ENCODE measurements at places on chromosomes 3 and 15. TPM values are rescaled to one million over a fixed set of nuclear protein-coding genes. Genes with fewer than 3 reads are reported as not detected.

The EOMES gene
- total RNA-seq: 4.6 TPM

The CFAP20DC gene
- total RNA-seq: 2.2 TPM

The ANKRD63 gene
- total RNA-seq: not detected

The TJP1 gene
- total RNA-seq: not detected

The PIF1 gene
- 46.1 TPM for total RNA-seq

The TRIM59 gene
- total RNA-seq: 54.3 TPM

The HESX1 gene
- 0.23 TPM for total RNA-seq

The CD276 gene
- total RNA-seq: 0.88 TPM

The DLL4 gene
- not detected for total RNA-seq

The NOX5 gene
- not detected for total RNA-seq

The GOLGB1 gene
- total RNA-seq: 37.8 TPM

The GXYLT2 gene
- not detected for total RNA-seq

The CLDN18 gene
- total RNA-seq: not detected

The TLE3 gene
- total RNA-seq: 59.2 TPM

The SAMD7 gene
- not detected for total RNA-seq

The MESD gene
- total RNA-seq: 36.1 TPM

DNA sequence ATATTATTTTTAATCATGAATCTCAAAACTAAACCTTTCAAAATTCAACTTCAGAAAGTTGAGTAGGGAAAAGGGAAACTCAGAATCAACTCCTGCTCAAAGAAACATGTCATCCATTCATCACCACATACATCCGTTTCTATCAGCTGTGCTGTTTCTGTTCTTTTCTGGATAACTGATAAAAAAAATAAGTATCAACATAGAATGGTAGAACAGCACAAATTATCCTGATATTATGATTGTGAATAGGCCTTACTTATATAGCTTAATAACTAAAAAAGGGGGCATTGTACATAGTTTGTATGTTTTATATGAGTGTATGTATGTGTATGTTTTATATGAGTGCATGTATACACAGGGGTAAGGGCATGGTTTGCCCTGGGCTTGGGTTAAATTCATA, 3.1 kb downstream of the TM4SF1 start:
- no peak for DNase-seq

DNA sequence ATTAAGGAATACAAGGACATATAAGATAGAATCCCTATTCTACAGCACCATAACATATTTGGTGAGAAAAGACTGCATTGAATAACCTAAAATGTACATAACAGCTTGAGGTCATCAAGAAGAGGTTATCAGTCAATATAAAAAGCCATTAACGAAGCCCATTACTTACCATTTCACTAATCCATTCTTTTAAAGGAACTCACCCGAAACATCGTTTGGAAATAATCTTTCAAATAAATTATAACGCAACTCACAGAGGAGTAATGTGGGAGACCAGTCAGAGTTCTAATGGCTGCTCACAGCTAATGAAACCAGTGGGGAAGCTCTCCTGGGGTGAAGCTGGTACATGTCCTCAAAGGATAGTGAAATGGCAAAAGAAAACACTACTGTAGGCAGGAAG, 188.4 kb downstream of the TBC1D5 start:
- DNase-seq: no peak

- no peak for DNase-seq
These were observed 425.2 kb upstream of the TBL1XR1 start for GRCh38 chr3:177622520-177622919.

GRCh38 chr3:115475178-115476041, 147.9 kb upstream of the GAP43 start:
- no peak for DNase-seq

DNA sequence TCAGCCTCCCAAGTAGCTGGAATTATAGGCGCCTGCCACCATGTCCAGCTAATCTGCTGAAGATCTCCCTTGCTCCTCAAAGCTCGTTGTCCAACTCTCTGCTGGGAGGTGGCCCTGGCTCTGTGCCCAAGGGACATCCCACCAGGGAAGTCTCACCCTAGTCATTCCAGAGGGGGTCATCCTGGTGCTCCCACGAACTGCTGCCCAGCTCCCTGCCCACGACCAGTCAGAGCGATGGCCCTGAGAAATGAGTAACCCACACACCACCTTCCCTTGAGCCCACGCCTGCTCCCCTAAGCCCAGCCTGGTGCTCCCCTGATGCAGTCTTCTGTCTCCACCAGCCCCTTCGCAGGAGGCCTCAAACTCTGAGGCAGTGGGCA, 5.2 kb downstream of the KLHL25 start:
- DNase-seq: no peak

- no peak for DNase-seq
These were observed 203.7 kb downstream of the SLC9A9 start for GRCh38 chr3:143644370-143645089.

GRCh38 chr3:94304954-94305353, 242.1 kb downstream of the NSUN3 start:
- no peak for DNase-seq

- DNase-seq: no peak
These were observed 45.1 kb downstream of the KPNA1 start for GRCh38 chr3:122469659-122470058.

- no peak for DNase-seq
These were observed 32.6 kb downstream of the PLCL2 start for GRCh38 chr3:16917256-16917935.

DNA sequence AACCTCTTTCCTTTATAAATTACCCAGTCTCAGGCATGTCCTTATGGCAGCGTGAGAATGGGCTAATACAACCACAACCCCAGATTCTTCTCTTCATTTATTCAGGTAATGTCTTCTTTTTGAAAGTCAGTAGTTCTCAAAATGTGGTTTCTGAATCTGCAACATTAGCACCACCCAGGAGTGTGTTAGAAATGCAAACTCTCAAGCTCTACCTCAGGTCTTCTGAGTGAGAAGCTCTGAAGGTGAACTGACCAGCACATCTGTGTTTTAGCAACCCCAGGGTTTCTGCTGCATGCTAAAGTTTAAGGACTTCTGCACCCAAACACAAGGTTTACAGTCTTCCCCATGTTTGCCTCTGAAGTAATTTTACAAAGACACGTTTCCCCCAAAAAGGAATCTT, 22.3 kb upstream of the TRIM59 start:
- DNase-seq: no peak

- DNase-seq: no peak
These were observed 528.8 kb upstream of the NAALADL2 start for GRCh38 chr3:174330303-174330702.

GRCh38 chr15:55270291-55270690, 19.3 kb downstream of the RAB27A start:
- DNase-seq: no peak

- no peak for DNase-seq
These were observed 629.2 kb upstream of the AGTR1 start for GRCh38 chr3:148068466-148068865.

DNA sequence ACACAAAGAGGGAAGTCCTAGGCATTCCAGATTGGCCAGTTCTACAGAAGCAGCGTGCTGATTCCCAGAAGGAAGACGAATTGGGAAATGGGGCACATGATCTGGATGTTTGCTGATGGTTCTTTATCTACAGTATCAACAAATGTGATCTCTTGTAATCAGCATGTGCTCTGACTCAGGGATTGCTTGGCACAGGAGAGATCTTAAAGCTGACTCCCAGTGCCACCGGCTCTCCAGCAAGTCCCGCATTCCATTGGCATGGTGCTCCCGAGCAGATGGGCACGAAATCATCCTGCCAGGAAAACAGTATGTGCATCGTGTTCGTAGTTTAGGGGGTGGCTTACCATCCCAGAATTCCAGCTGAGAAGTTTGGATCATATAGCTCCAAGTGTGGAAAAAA, 259.9 kb upstream of the NR2F2 start:
- DNase-seq: no peak

- no peak for DNase-seq
These were observed 7.1 kb downstream of the TEX264 start for GRCh38 chr3:51678186-51678585.

DNA sequence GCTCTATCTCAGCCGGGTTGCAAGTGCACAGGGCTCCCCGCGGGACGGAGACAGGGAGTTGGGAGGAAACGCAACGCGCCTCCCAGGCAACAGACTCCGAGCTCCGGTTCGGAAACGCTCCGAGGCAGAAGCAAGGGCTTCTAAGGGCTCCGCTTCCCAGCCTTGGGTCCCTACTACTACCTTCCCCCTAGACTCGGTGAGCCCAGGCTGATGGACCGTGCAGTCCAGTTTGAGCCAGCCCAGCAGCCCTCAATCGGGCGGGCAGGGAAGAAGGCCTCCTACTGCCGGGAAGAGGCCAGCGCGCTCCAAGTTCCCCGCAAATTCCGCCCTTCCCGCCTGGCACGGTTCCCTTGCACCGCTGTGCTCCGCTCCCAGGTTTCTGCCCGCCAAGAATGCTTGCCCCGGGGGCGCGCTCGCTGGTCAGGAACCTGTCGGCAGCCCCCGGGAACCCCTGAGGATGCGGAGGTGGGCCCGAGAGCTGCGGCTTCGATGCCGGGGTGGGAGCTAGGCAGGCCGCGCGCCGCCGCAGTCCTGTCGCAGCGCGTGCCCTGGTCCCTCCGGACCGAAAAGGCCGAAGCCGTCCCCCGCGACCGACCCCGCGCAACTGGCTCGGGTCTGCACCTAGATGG, 728 bp downstream of the TRANK1 start:
- peak; percentile 30 for DNase-seq

DNA sequence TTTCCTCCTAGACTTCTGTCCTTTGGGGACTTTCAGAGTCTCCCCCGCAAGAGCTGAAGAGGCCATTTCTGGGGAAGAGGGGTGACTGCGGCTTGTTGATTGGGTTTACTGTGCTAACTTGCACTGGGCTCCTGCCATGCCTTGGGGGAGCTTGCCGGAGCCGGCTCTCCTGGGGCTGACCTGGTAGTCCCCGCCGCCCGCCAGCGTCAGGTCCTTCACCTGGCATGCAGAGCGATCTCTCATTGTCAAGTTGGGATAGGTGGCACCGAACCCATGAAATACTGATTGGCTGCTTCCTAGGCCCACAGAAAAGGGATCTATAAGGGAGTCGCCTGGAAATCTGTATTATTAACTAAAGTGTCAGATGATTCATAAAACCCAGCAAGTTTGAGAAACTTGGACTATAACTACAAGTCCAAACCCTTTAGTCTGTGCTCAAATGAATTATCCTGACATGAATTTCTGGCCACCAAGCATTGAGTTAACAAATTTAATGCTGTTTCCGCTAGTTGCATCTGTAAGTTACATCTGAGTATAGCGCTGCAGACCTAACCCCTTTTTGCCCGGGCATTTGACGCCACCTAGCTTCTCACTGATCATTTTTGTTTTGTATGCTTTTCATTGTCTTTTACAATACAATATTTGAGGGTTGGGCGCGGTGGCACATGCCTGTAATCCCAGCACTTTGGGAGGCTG, 607 bp upstream of the IMP3 start:
- DNase-seq: peak; percentile 73

DNA sequence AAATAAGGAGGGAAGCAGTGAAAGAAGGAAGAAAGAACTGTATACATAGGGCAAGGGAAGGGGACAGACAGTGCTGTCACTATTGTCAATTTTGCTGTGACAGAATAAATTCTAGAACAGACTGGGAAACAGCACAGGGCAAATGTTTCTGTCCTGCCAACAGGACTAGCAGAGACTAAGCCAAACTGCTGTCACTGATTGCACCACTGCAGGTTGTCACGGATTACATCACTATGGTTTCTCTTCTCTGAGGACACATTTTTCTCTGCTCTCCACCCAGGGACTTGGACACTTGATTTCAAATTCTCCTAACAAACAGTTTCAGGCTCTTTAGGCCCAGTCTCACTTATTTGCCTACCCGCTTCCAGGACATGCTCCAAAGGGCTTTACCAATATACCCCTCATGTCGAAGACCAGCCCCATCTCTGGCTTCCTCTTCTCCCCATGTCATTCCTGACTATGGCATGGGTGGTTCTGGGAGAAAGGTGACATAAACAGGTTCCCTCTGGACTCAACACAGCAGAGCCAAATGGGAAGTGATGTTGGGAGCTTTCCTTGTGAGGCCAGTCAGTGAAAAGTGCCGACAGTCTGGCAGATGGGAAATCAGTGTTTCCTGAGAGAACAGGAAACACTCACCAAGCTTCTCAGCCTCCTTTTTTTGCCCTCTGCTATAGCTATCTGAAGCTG, 70.2 kb upstream of the ST3GAL6 start:
- DNase-seq: no peak

GRCh38 chr15:99998661-99999101, 265.4 kb upstream of the LYSMD4 start:
- DNase-seq: no peak

GRCh38 chr3:20666091-20666490, 480.1 kb upstream of the SGO1 start:
- no peak for DNase-seq

GRCh38 chr15:33113666-33114373, 80.7 kb downstream of the FMN1 start:
- no peak for DNase-seq

- DNase-seq: no peak
These were observed 312.7 kb upstream of the DPH6 start for GRCh38 chr15:35858707-35859106.

- DNase-seq: no peak
These were observed 976.0 kb downstream of the ROBO1 start for GRCh38 chr3:78791753-78792152.

- DNase-seq: no peak
These were observed 565.0 kb downstream of the MAGI1 start for GRCh38 chr3:65473736-65474135.

GRCh38 chr3:40718209-40718608, 193.4 kb downstream of the ZNF621 start:
- no peak for DNase-seq

DNA sequence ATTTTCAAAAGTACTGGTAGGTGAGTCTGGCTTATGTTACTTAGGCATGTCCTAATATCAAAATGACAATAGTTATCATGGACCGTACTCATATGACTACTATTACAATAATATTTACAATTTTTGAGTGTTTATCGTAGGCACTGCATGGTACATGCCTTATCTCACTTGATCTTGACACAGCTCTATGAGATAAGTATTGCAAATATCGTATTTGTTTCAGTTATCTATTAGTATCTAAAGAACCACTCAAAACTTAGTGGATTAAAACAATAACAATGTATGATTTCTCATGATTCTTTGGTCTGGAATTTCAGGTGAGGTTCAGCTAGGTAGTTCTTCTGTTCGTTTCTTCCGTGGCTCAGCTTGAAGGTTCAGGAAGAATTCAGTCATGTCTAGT, 59.7 kb upstream of the XCR1 start:
- no peak for DNase-seq
